LNCaP clone FGC (cell line): ENCODE measurements at places on chromosomes 16 and 17.

DNA sequence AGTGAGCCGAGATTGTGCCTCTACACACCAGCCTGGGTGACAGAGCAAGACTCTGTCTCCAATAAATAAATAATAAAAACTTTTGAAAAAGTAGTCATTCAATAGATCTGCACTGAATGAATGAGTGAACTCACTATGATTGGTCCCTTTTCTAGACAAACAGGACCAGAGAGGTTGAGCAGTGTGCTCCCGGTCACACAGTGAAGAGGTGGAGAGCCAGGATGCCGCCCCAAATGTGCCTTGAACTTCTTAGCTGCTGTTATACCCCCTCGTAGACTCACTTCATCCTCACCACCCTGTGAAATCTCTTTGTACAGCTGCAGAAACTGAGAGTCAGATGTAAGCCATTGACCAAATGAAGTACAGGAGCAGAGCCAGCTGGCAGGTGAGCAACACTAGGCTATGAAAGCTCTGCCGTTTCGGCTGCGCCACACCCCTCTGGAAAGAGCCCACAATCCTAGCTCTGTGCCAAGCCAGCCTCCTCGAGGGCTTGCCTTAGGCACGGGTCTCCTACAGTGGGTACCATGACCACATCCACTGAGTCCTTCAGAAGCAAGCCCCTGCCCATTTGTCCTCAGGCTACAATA is 7.8 kb upstream of the KIAA0513 start:
- no peak for DNase-seq

- no peak for DNase-seq
These were observed 4.5 kb downstream of the HERPUD1 start for GRCh38 chr16:56936491-56936890.

DNA sequence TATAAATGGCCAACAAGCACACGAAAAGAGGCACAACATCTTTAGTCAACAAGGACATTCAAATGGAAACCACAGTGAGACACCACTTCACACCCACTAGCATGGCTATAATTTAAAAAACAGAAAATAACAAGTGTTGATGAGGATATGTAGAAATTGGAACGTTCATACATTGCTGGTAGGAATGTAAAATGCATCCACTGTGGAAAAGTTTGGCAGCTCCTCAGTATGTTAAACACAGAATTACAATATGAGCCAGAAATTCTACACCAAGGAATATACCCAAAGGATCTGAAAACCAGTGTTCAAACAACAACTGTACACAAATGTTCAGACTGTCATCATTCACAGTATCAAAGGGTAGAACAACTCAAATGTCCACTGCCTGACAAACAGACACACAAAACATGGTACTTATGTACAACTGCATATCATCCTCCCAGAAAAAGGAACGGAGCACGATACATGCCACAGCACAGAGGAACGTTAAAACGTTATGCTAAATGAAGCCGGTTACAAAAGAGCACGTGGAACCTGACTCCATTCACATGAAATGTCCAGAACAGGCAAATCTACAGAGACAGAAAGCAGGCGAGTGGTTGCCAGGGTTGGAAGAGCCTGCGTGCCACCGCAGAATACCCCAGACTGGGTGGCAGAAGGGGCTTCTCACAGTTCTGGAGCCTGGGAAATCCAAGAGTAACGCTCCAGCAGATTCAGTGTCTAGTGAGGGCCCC is 32.8 kb upstream of the METRNL start:
- peak; percentile 18 for DNase-seq

DNA sequence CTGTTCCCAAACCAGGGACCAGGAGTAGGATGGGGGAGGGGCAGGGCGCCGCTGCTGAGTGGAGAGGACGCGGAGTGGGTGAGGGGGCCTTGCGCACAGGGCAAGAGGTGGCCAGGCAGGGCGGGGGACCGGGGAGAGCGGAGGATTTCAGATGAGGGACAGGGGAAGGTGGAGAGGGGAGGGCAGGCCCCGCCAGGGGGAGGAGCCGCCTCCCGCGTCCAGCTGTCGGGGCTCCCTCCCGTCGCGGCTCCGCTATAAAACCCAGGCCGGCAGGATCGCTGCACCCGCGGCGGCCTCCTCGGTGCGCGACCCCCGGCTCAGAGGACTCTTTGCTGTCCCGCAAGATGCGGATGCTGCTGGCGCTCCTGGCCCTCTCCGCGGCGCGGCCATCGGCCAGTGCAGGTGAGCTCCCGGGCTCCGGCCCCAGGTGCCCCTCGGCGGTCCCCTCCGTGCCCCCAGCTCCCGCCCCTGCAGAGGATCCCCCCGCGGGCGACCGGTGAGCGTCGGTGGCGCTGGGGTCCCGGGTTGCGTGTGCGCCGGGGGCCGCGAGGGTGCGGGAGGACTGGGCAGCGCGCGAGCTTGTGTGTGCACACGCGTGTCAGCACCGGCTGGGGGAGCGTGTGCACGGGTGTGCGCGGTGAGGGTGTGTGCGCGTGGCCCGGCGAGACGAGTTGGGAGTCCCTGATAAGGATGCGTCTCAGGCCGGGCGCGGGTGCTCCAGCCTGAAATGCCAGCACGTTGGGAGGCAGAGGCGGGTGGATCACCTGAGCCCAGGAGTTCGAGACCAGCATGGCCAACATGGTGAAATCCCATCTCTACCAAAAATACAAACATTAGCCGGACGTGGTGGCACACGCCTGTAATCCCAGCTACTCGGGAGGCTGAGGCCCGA is at the start of gene CA4:
Gene CA4 (plus strand): TSS at position 283 of the 892 bp plus-strand sequence. CDS start 62 bp downstream, at position 345.
- DNase-seq: no peak

GRCh38 chr17:78438694-78439325 is 60.4 kb downstream of the PGS1 start:
- no peak for DNase-seq

GRCh38 chr17:79926142-79926604 is 86.9 kb upstream of the CBX4 start:
- DNase-seq: no peak

DNA sequence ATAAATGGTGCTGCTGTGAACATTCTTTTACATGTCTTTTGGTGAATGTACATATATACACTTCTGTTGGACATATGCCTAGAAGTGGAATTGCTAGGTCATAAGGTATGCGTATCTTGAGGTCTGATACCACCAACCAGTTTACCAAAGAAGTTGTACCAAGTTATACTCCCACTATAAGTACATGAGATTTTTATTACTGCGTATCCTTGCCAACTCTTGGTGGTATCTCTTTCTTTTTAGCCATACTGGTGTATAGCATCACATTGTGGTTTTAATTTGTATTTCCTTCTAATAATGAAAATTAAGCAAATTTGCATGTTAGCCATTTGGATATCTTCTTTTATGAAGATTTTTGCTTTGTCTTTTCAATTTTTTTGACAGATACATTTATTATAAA is 80.5 kb downstream of the ATF7IP2 start:
- no peak for DNase-seq

- DNase-seq: no peak
These were observed 57.7 kb upstream of the KDM8 start for GRCh38 chr16:27145630-27146029.

- DNase-seq: no peak
These were observed 43.8 kb downstream of the SOCS1 start for GRCh38 chr16:11211977-11212797.

GRCh38 chr17:74566132-74566753 is 1.1 kb downstream of the CD300H start:
- DNase-seq: no peak

- DNase-seq: no peak
These were observed 24.3 kb upstream of the ZNF652 start for GRCh38 chr17:49386373-49386772.

GRCh38 chr17:79695797-79696609 is 34.7 kb upstream of the ENPP7 start:
- DNase-seq: no peak

GRCh38 chr16:28623172-28623711 is 13.4 kb upstream of the SULT1A1 start:
- DNase-seq: peak; percentile 68

GRCh38 chr16:85915125-85915845 is 16.3 kb downstream of the IRF8 start:
- DNase-seq: no peak

- DNase-seq: no peak
These were observed 137.1 kb downstream of the GAS7 start for GRCh38 chr17:10061111-10061845.

GRCh38 chr17:5526821-5527598 is 40.6 kb downstream of the MIS12 start:
- DNase-seq: no peak

- no peak for DNase-seq
These were observed 3.6 kb downstream of the PIEZO1 start for GRCh38 chr16:88781140-88782077.

DNA sequence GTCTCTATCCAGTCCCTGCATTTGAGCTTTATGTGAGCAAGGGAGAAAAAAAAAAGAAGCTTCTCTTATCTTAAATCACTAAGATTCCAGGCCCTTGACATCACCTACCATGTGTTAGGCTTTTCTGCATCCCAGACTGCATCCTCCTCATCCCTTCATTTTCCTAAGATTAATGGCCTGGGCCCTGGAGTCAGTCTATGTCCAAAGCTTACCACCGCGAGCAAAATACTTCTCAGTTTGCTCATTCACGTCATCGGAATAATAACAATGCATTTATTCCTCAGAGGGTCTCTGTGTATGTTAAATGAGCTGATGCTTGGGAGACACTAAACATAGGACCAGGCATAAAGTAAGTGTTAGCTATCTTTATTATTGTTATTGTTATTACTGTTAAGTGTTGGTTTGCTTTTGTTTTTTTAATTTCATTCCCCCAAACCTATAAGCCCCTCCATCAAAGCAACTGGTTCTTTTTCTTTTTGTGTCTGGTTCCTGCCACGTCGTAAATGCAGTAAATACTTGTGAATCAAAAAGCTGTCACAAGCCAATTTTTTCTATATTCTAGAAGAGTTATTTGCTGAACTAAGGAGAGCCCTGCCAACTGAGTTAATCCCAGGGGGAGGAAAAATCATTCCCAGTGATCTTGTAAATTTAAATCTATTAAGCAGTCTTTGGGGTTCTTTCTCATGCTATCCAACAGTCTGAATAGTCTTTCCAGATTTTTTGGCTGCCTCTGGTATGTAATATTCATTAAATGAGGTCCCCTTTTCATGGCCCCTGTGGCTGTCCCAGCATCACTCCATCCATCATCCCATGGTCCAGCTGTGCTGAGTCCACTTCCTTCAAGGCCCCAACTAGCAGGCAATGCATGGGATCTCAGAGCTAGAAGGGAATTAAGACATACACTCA is 46.5 kb downstream of the VAT1L start:
- no peak for DNase-seq

DNA sequence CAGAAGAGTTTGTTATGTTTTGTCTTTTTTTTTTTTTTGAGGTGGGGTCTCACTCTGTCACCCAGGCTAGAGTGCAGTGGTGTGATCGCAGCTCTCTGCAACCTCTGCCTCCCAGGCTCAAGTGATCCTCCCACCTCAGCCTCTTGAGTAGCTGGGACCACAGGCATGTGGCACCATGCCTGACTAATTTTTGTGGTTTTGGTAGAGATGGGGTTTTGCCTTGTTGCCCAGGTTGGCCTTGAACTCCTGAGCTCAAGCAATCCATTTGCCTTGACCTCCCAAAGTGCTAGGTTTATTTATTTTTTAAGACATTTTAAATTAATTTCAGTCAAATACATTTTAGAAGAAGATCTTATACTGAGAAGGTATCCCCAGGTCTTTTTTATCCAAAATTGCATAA is 366.7 kb downstream of the KCNJ2 start:
- no peak for DNase-seq

DNA sequence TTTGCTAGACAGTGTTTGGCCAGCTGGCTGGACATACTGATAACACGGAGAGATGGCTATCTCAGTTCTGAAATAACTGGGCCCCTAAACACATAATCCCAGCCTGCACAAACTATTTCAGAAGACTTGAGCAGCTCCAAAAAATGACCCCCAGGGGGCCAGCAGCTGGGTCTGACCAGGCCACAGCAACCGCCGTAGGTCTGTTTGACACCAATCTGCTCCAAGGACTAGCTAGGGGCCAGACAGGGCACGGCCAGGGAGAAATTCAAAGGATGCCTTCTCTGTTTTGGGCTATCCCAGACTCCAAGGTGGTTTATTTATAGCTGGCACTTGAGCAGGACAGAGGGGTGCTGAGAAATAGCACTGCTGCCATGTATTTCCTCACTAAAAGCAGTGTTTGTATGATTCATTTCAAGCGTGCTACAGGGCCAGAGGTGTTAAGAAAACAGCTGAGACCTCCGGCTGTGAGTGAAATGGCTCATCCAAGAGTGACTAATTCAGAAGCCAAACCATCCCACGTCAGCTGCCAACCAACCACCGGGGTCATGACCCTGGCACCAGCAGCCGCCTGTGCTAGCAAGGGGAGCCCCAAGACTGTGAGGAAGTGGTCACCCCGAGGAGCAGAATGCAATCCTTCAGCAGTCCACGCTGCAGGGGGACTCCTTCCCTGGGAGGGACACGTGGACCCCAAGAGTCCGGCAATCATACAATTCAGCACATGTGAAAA is 5.7 kb downstream of the GGA2 start:
- no peak for DNase-seq

GRCh38 chr16:49183911-49184310 is 97.7 kb downstream of the CBLN1 start:
- DNase-seq: no peak

DNA sequence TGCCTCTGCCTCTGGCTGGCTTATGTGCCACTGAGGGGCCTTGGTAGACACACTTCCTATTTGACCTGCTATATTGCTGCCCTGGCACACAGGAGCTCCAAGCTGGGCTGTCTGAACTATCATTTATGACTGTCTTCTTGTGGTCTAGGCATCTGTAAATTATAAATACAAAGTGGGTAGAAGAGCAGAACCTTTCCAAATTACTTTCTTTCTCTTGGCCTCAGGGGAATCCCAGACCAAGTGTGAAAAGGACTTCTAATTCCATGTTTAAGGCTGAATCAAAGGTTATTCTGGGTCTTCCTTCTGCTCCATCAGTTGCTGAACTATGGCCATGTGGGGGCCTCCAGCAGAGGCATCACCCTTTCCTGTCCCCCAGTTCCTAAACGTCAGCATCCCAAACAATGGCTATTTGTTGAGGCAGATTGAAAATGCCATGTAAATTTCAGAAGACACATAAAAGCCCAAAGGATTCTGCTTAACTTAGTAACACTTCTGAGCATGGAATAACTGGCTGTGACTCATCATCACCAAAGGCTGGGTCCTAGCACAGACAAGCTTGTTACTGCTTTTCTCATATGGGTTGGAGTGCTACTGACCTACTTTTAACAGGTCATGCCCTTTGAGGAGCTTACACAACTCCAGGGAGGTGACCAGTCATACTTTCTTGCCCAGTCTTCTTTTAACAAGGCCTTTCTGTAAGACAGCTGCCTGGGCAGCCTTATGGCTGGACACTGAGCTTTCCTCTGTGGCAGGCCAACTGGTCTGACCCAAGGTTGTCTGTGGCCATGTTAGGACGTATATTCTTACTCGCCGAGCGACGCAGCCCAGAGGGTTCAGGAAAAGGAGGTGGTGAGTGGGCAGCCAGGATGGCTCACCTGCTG is 154.8 kb downstream of the VPS53 start:
- no peak for DNase-seq

DNA sequence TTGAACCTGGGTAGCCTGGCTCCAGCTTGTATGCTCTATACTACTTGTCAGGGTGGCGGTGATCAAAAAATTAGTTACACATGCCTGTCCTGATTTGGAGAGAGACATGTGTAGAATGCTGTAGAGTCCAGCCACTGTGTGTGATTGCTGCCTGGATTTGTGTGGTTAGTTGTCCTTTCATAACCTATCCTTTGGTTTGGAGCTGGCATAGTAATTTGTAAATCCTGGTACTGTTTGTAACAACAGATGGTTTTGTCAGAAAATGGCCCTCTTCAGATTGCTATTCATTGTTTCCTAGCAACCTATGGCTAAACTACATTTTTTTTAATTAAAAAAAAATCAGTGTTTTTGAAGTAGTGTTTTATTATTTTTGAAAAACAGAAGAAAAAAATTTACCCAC is 30.5 kb downstream of the ETV4 start:
- no peak for DNase-seq
